ENCODE measurements at places on chromosomes 4 and X.

GRCh38 chr4:184408684-184409081, 65.7 kb downstream of the IRF2 start:
- DNase-seq: no peak

GRCh38 chr4:159382856-159383561, 280.1 kb downstream of the RAPGEF2 start:
- no peak for DNase-seq

DNA sequence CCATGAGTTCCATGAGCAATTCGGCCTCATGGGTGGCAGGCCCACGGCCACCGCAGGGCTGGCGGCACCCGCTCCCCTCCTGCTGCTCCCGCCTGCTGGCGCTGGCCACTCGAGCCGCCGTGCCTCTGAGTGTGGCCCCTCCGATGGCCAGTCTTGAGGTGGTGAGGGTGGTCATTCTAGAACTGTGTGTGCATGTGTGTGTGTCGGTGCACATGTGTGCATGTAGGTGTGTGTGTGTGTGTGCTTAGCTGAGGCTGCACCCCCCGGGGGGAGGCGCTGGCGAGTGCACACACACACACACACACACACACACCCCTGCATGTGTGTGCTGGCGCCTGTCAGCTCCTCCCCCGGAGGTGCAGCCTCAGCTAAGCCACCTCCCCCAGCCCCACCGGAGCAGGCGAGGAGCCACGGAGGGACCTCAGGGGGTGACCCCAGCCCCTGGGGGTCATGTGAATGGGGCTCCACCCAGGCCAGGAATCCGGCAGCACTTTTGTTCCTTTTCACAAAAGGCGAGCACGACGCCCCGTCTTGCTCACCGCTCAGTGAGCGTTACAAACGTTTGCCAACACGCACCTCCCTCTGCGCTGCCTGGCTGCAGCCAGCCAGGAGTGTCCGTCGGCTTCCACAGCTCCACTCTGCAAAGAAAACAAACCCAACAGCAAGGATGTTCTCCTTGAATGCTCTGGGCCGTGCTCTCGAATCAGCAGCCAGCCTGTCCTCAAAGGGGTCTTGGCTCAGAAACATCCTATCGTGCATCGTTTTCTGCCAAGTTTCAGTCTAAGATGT, 29.9 kb downstream of the FGFRL1 start:
- no peak for DNase-seq

GRCh38 chr4:74004668-74005067, 6.2 kb upstream of the CXCL5 start:
- no peak for DNase-seq

DNA sequence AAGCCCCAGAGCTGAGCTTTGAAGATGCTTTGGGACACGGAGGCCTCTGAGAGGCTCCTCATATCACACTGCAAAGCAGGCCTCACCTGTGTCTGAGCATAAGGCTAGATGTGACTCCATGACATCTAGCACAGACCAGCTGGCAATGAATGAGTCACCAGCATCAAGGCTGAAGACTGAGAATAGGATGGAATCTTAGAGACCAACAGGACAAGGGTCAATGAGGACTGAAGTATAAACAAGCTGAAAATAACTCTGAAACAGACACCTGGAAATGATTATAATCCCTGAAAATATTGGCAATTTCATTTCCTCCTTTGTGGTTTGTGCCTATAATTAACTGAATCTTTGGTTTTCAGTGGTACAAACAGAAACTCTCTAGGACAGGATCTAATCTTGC, 87.1 kb upstream of the PRPS1 start:
- no peak for DNase-seq

GRCh38 chrX:152632445-152633097, 5.1 kb upstream of the GABRQ start:
- no peak for DNase-seq

- no peak for DNase-seq
Observed at GRCh38 chr4:78137532-78137931, 80.4 kb downstream of the FRAS1 start.

DNA sequence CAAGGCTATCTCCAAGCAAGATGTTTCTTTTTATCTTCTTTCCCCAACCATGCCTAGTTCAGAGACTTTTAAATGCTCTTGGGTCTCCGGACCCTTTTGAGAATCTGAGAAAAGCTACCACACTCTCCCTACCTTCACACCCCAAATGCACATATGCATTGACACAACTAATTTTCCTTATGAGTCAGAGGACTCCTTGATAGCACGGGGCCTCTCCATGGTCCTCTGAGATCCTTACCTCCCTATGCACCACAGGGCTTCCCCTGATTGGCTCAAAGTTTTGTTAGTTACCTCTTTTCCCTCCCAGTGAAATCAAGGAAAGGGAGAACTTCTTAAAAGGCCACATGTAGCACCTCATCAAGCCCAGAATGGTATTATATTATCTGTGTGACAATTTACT, 86.8 kb upstream of the ATP6AP2 start:
- no peak for DNase-seq

DNA sequence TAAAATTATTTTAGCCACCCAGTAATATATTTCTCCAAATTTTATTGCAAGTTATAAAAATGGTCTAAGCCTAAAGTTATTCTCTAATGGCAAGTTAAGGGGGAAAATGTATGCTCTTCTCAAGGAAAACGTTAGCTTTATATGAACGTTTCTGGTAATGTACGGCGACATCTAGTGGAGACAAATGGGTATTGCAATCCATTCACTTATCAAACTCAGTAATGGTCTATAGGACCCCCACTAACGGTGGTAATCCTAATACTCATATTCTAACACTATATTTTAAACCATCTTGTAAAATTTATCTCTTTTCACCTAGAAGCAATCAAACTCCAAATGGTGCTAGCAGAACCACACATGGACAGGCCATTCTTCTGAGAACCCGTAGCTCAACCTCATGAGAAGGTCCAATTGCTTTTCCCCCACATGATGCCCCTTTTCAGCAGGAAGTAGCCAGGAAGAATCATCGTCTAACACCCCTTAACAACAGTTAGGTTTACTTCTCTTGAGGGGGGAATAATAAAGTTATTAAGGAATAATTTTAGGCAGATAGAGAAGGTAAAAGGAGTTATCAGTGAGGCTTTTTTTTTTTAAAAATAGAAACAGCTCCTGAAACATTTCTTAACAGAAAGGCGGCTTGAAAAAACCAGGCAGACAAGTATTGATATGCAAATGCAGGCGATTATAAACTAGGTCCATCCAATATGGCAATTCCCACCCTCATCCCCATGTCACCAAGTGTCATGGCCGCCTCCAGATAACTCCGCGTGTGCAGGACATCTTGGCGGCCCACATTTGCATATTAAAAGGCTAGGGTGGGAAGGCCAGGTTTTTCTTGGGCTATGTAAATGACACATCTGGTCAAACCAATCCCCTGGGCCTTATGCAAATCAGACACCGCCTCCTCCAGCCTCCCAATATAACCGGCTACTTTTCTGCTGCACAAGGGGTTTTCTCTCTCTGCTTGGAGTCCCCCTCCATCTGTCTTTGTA, 35.0 kb downstream of the NUDT11 start:
- no peak for DNase-seq

DNA sequence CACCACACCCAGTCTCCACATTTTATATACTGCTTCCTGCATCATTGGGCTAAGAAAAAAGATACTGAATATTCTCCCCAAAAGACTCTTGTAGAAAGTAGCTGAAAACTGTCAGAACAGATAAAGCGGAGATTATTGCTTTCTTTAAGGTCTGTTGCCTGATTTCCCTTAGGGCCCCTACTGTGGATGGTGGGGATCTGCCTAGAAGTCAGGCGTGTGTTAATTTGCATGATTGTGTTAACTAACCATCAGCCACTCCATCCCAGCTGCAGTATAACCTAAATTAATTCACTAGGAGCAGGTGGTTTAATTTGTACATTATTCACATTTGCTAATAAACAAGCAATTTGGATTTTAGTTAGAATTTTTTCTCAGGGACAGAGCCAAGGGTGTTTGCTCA, 360.3 kb downstream of the FBXW7 start:
- no peak for DNase-seq

- no peak for DNase-seq
Observed at GRCh38 chrX:125340490-125340889, 20.8 kb downstream of the TEX13C start.

DNA sequence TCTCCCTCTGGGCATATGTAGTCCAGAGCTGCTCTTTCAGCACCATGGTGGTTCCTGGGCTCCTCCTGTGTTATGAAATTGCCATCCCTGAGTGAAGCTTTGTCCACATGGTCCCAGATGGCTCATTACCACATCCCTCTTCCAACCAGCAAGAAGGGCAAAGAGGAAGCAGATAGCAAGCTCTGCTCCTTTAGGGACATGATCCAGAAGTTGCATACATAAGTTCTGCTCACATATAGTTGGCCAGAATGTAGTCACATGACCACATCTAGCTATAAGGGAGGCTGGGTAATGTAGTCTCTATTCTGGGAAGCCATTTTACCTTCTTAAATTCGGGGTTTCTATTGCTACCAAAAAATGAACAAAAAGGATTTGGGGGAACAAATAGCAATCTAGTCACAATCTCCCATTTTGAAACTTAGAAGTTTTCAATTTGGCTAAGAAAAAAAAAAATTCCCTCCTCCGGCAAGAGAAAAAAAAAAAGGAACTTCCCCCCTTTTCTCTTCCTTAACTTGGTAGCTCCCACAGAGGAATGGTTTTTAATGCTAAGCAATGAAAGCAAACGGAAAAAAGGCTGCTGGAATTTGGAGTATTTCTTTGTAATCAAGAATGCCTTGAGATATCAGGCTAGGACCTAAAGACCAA, 88.2 kb upstream of the USP9X start:
- DNase-seq: no peak

DNA sequence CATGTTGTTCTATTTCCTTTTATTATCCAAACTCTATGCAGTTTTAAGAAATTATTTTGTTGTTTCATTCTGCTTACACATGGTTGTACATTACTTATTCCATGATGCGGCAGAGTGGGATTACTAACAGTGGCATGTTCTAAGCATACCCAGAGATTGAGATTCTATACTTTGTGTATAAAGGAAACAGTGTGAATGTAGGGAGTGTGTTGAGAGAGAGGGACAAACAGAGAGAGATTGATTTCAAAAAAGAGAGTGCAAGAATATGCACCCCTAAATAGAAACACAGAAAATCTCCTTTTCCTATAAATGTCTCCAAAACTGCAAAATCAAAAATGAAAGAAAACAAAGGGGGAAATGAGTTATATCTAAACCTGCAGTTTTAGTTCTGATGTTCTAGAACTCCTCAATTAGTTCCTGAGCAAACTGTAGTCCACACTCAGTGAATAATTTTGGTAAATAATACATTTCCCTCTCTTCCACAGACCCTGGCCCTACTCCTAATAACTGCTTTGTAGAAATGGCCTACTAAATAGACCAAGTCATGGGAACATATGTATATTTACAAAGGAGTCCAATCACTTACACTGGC, 31.0 kb downstream of the SLC9B1 start:
- no peak for DNase-seq

DNA sequence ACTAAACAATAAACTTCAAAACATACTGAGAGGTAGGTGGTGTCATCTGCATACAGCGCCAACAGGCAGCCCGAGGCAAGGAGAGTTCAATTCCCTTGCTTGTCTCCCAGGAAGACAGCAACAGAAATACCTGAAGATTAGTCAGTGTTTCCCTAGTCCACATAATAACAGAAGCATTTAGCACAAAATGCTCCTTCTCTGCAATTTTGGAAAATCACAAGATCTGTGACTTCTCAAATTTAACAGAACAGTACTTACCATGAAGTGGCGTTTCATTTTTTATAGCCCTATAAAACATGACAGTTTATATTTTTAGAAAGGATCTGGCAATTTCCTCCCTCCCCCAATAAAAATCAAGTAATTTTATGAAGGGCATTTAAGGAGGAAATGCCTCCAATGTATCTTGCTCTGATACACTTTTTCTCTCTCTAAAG, 67.1 kb upstream of the MYOZ2 start:
- no peak for DNase-seq

DNA sequence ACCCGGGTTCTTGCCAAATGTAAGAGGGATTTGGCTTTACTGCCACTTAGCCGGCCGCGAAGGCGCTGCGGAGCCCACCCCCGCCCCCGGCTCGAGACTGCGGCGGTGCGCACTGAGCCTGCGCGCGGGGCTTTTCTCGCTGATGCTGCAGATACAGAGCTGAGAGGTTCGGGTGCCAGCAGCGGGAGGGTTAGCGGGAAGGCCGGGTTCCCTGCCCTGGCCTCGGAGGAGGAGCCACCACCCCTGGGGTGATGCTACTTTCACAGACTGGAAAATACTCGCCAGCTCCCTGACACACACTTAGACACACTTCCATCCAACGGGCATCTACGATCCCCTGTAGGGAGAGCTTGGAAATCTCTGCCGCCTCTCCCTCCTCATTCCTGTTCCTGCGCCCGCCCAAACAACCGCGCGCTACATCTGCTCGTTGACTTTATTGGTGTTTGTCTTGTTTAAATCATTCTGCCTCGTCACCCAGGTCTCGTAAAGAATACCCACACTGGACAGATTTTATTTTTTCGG, 2.1 kb upstream of the PCDH7 start:
- no peak for DNase-seq

- DNase-seq: no peak
Observed at GRCh38 chr4:23911675-23912455, 22.0 kb upstream of the PPARGC1A start.

- no peak for DNase-seq
Observed at GRCh38 chrX:110006821-110007375, 4.0 kb downstream of the TMEM164 start.

- no peak for DNase-seq
Observed at GRCh38 chrX:129108936-129109335, 414.4 kb downstream of the SMARCA1 start.

DNA sequence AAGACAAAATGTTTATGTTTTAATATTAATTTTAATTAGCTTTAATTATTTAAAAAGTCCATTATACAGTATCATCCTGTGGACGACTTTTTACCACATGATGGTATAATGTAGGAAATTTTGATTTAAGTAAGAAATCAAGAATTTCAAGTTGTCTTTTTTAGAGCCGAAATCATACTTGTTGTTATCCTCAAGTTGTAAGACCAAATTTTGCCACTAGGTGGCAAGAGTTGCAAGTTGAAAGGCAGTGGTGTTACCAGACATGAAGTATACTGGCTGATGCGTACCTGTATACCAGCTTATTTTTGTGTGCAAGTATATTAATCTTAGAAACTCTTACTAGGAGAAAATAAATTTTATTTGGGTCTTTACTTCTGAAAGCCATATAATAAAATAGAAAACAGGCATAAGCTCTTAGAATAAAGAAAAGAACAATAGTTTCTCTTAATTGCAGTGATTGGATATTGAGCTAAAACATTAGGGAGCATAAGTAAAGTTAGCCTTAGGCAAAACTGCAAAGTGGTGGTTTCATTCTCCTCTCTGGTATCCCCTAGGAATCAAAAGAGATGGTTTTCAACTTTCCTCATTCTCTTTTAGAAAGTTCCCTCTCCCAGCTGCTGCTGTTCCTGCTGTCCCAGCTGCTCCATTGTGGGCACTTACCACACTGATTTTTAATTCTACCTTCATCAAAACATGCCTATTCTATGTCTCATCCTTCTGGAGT, 118.0 kb upstream of the WDFY3 start:
- no peak for DNase-seq

- no peak for DNase-seq
Observed at GRCh38 chr4:77650787-77651186, 45.2 kb downstream of the CXCL13 start.

- no peak for DNase-seq
Observed at GRCh38 chr4:15718959-15719358, 16.1 kb downstream of the BST1 start.
